Right renal cortex interstitium (tissue), 3 donors: ENCODE measurements at places on chromosomes 5 and 9.
A peak's percentile ranks its signal among the peaks of the same experiment; 100 is the strongest.

DNA sequence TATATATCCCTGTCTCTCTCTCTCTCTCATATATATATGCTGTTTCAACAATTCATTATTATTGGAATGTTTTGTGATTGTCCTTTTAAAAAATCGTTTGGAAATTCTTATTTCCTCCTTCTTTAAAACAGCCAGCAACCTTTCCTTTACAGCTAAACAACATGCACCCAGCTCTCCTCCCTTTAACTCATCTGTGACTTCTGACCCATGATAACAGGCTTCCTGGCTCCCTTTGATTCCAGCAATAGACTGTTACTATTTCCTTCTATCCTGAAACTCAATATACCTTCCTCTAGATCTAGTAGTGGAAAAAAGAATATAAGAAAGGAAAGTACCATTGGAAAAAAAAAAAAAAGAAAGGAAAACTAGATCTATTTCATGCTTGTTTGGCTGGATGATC is 254.7 kb upstream of the RGMB start:
- DNase-seq, result no peak

GRCh38 chr5:138096997-138097828 is 13.4 kb downstream of the WNT8A start:
- no peak for DNase-seq

DNA sequence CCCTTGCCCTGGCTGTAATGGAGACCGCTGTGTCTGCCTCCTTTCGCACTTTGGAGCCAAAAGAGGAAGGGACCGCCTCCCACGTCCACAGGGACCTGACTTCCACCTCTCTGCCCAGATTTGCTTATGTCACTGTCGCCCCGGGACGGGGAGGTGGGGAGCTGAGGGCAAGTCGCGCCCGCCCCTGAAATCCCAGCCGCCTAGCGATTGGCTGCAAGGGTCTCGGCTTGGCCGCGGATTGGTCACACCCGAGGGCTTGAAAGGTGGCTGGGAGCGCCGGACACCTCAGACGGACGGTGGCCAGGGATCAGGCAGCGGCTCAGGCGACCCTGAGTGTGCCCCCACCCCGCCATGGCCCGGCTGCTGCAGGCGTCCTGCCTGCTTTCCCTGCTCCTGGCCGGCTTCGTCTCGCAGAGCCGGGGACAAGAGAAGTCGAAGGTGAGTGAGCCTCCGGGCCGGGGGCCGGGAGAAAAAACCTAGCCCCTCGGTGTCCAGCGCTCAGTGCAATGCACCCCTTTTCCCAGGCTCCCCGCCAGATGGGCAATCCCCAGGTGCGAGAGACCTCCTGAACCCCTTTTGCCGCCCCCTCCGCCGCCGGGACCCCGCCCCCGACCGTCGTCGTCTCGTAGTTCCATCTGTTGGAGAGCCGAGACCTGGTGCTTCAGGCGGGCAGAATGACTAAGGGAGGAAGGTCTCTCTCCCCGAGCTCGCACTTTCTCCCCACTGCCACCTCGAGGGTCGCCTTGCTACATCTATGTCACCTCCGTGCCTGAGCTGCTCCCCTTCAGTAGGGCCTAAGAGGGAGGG is at the start of gene GPX3:
TSS of gene GPX3 (plus strand) at position 288 of the 807 bp plus-strand sequence. CDS start at position 352, 64 bp downstream.
- DNase-seq, result no peak

GRCh38 chr5:38557308-38557710 is 863 bp upstream of the LIFR start:
- peak; percentile 61 for DNase-seq

GRCh38 chr9:16309469-16310271 is 560.8 kb downstream of the BNC2 start:
- DNase-seq, result peak; percentile 52

DNA sequence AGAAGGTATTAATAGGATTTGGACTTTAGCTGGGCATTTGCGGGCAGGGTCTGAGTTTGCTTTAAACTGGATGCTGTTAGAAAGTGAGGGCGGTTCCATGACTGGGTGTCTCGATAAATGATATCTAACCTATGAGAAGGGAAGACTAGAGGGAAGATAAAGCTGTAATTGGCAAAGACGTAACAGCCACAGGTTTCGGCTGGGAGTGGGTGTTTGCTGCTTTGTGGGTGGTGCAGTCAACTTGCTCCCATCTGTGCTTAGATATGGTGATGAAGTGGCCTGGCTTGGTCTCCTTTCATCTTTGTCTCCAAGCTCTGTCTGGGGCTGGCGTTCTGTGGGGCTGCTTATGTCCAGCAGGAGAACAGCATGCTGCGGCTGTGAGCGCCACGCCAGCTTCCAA is 23.3 kb downstream of the OR2V1 start:
- no peak for DNase-seq

GRCh38 chr9:127974769-127975261 is 6.0 kb downstream of the EEIG1 start:
- DNase-seq, result no peak

DNA sequence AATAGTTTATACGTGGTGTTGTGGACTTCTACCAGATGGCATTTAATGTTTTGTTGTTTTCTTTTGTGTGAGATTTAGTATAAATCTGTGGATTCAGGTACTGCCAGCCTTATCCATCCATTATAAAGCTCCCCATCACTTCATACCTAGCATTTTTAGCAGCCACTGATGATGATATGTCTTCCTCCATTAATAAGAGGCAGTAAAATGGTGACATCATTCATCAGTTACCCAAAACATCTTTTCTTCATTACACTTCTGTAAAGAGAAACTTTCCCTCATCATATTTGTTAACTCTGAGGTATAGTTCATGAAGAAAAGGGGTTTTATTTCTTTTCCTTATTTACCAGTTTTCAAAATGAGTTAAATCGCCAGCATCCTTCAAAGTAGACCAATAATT is 19.4 kb downstream of the CHD1 start:
- DNase-seq, result no peak
